ENCODE measurements at places on chromosomes 4 and X.

- no peak for DNase-seq
Measured at GRCh38 chr4:152528060-152528459, 7.8 kb downstream of the FBXW7 start.

DNA sequence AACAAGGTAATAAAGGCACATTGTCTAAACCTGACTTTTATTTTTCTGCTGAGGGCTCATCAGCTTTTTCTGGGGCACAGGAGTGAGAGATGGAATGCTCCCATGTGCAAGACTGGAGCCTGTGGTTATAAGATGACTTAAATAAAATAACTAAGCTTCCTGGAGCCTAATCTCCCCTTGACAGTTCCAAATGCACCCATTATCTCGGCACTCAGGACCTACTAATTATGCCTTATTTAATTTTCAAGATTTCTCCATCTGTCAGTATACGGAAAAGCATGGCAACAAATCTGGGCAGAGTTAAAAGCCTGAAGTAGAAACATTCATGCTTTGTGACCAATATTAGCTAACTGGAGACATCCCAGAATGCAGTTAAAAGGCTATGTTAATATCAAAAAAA is 416.7 kb upstream of the TEX13C start:
- no peak for DNase-seq

- no peak for DNase-seq
Measured at GRCh38 chr4:128130621-128131020, 69.5 kb downstream of the LARP1B start.

GRCh38 chrX:84224741-84225140 is 36.7 kb upstream of the RPS6KA6 start:
- no peak for DNase-seq

DNA sequence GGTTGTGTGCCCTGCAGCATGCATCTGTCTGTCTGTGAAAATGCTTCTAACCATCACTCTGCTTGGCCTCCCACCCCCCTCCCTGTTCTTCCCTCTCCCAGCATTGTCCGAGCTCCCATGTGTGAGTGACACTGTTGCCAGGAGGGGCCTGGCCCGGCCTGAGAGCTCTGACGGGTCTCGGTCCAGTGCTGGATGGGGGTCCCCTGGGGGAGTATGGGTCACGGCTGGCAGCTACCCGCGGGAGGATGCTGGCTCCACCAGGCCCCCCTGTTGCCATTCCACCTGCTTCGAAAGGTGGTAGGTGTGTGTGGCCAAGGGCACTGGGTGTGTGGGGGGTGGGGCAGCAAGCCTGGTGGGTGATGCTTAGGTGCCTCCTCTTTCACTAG is 3.6 kb downstream of the NLGN3 start:
- DNase-seq, result no peak

GRCh38 chrX:51825436-51825835 is 68.0 kb upstream of the MAGED1 start:
- DNase-seq, result no peak

GRCh38 chr4:157576671-157577217 is 356.2 kb downstream of the GRIA2 start:
- no peak for DNase-seq
